Upper lobe of right lung (tissue), 1 donor: ENCODE measurements at places on chromosomes 3 and 15. TPM values are rescaled to one million over a fixed set of nuclear protein-coding genes. Genes with fewer than 3 reads are reported as not detected.

DNA sequence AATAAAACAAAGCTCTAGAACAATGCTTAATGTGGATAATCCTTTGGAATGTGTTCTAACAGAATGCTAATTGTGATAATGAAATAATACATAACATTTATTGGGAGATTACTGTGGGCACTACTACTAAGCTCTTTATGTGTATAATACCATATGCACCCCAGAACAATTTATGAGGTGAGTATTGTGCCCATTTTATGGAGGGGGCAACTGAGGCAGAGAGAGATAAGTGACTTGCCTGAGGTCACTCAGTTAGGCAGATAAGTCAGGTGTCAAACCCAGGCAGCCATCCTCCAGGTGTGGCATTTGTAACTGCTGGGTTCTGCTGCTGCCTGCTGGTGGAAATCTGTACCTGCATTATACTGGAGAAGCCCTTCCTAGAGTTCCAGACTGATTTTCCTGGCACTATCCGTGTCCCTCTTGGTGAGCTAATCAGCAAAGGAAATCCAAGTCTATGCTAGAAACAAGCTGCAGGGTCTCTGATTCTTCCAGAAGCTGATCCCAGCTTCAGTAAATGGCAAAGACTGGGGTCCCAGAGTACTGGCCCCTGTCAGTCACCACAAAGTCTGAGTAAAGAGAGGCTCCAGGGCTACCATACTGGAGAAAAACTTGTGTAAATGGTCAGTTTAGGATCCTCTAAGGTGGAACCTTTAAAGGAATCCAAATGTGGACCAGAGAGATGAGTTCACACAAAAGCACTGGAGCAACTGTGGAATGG is 22.6 kb upstream of the RBP1 start:
- no peak for DNase-seq

DNA sequence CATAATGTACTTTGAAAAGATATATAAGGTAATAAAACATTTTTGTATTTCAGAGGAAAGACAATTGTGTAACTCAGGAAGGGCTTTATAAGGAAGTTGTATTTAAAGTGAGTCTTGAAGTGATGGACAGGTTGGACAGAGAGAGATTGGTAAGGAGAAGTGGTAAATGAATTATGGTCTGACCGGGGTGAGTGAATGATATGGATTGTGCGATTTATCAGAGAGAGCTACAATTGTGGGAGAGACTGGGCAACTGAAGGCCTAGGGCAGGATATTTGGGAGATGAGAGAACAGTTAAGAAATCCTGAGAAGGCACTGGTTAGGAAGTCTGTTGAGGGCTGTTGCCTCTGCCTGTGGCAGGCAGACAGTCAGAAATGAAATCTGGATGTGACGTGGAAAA is 14.8 kb downstream of the IL1RAP start:
- DNase-seq: no peak

DNA sequence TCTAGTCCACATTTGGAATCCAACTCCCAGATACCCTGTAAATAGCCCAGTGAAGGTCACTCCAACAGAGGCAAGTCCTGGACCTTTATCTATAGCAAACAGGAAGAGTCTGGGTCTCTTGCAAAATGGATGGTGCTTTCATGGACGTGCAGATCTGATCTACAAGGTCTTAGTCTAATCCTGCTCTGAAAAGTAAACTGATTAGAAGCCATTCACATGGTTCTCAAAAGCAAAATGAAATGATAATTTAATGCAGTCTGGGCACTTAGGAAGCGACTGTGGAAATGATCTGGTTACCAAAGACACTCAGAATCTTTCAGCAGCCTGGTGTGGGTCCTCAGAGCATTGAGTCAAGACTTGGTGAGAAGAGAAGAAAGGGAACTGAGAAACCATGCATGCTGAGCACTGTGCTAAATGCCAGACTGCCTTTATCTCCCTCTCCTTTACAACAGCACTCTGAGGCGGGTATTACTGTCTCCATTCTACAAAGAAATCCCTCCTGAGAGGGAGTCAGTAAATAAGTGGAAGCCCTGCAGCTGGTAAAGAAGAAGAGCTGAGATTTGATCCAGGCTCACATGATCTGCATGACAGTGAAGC is 29.0 kb downstream of the AQP9 start:
- no peak for DNase-seq

GRCh38 chr15:31306426-31307269 is 20.0 kb upstream of the KLF13 start:
- DNase-seq: peak; percentile 61

The IL5RA gene
- 0.69 TPM for total RNA-seq

GRCh38 chr3:172287937-172288477 is 160.2 kb downstream of the GHSR start:
- DNase-seq: no peak

DNA sequence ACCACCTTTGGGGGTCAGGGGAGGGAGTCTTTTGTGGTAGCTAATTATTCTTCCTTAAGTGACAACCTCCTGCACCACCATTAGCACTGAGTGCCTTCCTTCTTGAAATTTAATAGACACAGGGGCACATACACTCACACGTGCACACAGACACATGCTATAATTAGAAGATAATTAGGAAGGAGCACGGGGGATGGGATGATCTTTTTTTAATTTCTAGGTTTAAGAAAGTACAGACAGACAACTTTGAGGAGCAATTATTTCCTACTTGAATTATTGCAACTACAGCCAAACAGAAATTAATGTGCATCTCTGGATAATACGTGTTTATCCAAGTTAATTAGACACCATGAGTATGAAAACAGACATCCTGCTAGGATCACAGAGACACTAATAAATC is 44.8 kb upstream of the GUCA1C start:
- no peak for DNase-seq

DNA sequence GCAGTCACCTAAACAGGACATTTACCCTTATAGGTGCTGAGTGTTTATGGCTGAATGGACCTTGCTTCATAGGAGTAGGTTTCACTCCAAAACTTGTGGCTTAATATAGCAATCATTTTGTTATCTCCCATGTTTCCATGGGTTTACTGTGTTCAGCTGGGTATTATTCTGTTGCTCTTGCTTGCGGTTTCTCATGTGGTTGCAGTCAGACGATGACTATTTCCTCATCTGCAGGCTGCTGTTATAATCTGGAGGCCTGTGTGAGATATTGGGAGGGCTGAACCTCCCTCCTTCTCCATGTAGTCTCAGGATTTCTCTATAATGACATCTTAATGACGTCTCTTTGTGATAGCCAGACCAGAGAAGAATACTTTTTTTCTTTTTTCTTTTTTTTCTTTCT is 98.1 kb downstream of the ZPLD1 start:
- no peak for DNase-seq

The CLDN1 gene
- 14.6 TPM for total RNA-seq

DNA sequence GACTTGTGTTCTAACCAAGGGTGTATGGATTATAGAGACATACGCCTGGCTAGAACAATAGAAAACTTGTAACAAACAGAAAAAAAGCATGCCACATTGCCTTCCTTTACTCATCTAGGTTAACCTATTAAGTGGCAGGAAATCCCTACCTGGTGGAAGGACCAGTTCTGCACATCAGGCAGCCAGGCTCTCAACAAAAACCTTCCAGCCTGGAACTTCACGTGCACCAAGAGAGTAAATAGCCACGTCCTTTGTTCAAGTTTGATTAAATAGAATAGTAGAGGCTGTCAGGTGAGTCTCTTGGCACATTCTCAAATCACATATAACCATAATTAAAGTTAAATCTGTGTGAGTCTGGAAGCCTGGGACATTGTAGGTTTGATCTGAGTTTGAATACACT is 85.0 kb upstream of the DPH6 start:
- DNase-seq: no peak

The PPP1R14D gene
- 1.3 TPM for total RNA-seq
